8988T (cell line): ENCODE measurements at places on chromosomes 2 and 18.

GRCh38 chr2:44181648-44182047, 13.0 kb downstream of the PPM1B start:
- DNase-seq = no peak

GRCh38 chr2:171595456-171595855, 73.2 kb downstream of the CYBRD1 start:
- no peak for DNase-seq

DNA sequence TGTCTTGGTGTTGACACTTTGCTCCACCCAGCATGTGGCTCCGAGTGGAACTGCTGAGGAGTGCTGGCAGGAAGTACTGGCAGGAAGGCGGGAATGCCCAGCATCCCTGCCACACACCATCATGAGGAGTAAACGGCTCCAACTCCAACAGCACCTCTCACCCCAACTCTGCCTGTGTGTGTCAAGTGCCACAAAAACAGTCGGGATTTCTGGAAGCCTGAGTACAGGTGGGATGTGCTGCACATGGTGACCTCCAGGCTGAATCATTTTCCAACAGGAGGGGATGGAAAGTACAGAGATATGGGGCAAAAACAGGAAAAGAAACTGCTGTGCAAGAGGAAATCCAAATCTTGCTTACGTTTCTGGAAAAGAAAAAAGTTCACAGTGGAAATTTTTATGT, 53.6 kb downstream of the PARD6G start:
- DNase-seq = no peak

- DNase-seq = no peak
Observed at GRCh38 chr2:10159086-10159485, 36.5 kb downstream of the RRM2 start.

- DNase-seq = no peak
Observed at GRCh38 chr2:188046437-188046836, 245.2 kb upstream of the GULP1 start.

DNA sequence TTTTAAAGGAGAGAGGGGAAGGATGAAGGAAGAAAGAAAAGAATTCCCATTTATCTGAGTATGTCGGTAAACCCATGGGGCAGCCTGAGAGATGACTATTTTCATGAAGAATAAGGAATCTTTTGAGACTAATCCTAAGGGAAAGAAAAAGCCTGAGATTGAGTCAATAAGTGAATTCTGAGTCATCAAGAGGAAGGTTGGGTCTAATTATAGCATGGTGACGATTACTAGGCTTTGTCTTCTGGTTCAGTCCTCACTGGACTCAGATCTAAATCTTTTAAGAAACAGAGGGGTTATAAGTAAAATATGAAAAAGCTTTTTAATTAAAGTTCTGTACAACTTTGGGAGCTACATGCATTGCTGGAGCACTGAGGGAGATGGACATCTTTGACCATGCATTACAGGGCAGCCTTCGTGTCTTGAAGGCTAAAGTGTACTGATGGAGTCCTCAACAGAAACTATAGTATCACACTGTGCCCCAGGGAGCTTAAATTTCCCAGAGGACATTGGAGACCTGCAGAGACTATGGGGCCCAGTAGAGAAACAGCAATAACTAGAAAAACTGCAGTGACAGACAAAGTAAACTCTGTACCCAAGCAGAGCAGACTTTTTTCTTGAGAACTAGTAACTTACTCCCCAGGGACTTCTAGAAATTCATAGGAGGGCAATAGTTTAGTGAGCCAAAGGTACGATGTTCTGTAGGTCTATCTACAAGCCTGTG, 260.9 kb downstream of the RAD51AP2 start:
- DNase-seq = no peak

DNA sequence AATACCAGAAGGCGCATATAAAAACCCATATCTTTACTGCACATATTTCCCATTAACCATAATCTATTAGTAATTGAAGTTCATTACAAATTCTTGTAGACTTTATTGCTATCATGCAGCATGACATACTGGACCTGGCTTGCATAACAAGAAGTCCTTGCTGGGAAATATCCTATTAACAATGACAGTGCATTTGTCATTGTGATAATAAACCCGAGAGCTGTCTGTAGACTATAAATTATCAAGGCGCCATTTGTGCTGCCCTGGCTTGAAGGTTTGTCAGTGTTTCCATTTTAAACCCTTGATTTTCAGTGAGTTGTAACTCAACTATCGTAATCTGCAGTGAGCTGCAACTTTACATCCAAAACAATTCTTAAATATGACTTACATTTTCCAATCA, 59.0 kb downstream of the HNMT start:
- no peak for DNase-seq

DNA sequence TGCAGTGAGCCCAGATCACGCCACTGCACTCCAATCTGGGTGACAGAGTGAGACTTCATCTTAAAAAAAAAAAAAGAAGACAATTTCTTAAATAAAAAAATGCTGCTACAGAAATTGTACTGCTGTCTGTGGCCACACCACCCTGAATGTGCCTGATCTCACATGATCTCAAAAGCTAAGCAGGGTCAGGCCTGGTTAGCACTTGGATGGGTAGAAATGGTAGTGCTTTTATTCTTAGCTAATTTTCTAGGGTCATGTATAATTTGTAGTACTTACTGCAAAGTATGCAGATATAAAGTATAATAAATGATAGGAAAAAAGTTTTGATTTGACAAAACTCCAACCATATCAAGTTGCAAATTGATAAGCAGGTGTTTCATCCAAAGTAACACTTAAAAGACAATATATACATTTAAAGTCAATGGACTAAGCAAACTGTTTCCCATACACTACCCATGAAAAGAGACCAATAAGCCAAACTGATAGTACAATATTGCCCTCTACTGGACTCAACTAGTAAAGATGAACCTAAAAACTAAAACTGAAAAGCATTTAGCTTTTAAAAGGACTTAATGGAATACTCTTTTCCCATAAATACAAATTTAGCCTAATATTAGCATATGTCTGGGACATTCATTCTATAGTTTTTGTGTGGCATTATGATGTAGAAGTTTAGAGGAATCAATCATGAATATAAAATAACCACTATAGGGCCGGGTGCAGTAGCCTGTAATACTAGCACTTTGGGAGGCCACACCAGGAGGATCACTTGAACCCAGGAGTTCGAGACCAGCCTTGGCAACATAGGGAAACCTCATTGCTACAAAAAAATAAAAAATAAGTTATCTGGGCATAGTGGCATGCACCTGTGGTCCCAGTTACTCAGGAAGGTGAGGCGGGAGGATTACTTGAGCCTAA, 18.6 kb upstream of the PEX13 start:
- DNase-seq = peak; percentile 22

- DNase-seq = no peak
Observed at GRCh38 chr2:169933124-169933711, 106.0 kb downstream of the UBR3 start.

GRCh38 chr18:62992877-62993365, 277.6 kb downstream of the PHLPP1 start:
- no peak for DNase-seq

DNA sequence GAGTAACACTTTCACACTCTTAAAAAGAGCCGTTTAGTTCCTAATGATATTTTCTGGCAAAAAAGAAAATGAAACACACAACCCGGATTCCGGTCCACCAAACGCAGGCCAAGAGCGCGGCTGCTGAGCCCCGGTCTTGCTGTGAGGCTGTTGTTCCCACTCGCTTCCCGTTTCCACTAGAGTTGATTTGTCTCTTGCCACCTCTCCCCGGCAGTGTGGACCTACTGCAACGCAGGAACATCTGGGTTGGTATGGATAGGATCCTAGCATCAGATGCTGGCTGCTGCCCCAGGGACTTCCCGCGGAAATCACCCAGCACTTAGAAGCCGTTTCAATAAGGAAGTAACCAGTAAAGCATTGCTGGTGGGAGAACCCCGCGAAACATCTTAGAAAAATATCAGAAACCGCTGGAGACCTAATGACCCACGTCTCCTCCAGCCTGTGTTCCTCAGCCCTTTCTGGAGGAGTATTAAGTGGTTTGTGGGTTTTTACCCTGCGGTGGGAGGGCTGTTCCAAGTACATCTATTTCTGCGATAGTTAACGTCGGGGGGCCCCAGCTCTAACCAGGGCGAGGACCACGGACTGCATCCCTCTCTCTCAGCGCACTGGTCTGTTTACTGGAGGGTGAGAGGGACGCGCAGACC, 939 bp downstream of the DOCK10 start:
- DNase-seq = peak; percentile 12

- DNase-seq = no peak
Observed at GRCh38 chr2:222134654-222135053, 164.1 kb downstream of the PAX3 start.

DNA sequence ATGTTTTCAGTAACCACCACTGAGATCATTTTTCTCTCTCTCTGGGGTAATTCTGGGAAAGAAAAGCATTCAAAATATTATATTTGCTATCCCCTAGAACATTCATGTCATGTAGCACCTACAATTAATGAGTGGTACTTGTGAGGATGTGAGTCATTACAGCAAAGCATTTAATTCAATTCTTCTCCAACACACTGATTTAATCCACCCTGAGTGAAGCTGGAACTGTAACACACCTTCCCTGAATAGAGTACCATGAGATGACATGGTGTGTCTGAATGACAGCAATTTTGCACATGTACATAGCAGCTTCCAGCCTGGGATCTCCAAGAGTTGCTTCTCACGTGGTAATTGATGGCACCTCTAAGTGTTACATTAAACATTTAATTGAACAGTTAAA, 207.1 kb upstream of the SLC14A2 start:
- no peak for DNase-seq

- DNase-seq = no peak
Observed at GRCh38 chr2:187577310-187577709, 23.1 kb upstream of the TFPI start.
